ENCODE measurements at places on chromosomes 4 and X.

- DNase-seq: no peak
Measured at GRCh38 chr4:127852661-127853060, 28.0 kb upstream of the PLK4 start.

GRCh38 chr4:77849278-77849965 is 13.2 kb upstream of the MRPL1 start:
- DNase-seq: no peak

DNA sequence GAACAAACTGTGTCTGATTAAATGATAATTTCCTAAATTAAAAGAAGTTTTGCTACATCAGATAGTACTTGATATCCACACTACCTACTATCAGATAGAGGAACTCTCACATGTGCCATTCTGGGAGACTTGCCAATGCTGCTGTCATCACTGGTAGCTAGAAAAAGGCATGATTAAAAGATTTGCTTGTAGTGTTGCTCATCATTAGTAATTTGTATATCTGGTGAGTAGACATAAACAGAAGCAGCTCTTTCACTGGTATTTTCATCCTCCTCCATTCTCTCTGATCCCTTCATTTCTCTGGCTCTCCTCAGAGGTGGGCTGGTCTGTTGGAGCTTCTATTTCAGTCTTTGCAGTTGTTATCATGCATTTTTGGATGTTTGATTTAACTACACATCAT is 56.0 kb downstream of the SPRY1 start:
- no peak for DNase-seq

DNA sequence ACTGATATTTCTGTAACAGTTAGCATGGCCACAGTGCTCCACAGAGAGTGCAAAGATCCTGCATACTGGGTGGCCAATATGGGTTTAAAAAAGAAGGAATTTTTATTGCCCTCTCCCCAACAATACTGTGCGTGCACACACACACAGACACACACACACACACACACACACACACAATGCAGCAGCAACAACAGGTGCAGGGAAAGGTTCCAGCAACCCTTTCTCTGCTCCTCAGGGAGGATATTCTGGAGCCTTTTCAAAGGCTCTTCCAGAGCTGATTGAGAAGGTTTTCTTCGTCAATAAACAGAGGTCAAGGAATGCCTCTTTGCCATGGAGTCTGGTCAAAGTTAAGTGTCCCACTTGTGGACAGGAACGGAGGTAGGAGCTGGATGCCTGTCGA is 84.8 kb upstream of the ZFP42 start:
- no peak for DNase-seq

DNA sequence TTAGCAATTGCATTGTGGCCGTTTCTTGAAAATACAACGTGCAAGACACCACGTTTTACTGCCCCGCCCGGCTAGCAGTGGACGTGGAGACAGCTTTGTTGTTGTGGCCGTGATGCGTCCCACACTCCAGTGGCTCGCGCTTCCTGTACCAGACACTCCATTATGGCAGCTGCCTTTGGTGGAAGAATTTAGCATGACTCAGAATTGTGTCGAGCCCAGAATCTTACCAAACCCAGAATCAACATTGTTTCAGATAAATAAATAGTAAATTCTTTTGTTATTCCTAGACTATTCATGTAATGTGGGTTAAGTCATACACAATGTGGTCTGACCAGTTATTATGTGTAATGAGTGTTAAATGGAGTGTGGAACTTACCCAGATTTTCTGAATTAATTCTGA is 25.3 kb upstream of the S100P start:
- DNase-seq: no peak

DNA sequence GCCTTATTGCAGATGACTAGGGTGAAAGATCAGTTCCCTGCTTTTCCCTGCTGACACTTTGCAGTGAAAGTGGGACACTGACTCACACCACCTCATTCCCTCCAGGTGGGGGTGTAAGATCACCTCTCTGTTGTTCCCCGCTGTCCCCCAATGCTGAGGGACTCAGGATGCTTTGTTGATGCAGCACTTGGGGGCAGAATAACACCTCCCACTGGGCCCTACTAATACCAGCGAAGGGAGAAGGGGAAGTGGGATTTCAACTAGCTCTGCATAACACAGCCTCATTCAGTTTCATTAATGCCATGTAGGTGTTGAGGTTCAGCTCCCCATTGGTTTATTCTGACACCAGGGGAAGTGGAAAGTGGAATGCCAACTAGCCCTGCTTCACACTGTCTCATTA is 43.6 kb upstream of the IL1RAPL2 start:
- DNase-seq: no peak

- DNase-seq: no peak
Measured at GRCh38 chr4:124061413-124061812, 651.1 kb downstream of the ANKRD50 start.

DNA sequence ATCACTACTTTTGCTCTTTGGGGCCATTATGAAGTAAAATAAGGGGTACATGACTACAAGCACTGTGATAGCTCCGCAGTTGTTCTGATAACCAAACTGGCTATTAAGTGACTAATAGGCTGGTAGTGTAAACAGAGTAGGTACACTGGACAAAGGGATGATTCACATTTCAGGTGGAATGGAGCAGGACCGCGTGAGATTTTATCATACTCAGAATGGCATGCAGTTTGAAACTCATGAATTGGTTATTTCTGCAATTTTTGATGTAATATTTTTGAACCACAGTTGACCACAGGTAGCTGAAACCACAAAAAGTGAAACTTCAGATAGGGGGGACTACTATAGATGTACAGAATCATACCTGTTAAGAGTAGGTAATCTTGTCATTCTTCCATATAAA is 55.8 kb downstream of the PAK3 start:
- no peak for DNase-seq

DNA sequence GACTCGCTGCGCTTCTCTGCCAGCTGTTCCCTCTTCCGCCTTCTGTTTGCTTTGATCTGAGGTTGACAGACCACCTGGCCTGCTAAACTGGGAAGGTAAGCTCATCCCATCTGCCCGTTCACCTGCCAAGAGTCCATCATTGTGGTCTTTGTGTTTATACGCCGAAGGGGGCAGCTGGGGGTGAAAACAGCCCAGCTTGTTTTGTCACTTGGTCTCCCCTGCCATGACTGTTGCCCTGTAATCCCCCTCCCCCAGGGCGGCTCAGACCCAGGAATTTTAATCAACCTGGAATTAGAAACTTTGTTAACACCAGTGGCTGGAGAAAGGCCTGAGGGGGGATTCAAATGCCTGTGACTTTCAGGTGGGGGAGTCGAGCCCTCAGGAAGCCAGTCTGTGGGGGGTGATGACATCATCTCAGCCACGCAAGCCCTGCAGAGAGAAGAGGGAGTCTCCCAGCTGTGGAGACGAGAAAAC is 333.3 kb downstream of the BCOR start:
- no peak for DNase-seq

DNA sequence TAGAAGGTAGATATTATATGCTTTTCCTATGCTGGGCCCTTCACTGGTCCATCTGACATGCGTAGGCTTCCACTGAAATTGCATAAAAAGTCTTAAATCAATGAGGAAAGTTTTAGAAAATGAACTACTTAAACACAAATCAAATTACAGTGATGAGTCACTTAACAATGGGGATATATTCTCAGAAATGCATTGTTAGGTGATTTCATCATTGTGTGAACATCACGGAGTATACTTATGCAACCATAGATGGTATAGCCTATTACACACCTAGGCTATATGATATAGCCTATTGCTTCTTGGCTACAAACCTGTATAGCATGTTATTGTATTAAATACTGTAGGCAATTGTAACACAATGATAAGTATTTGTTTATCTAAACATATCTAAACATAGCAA is 10.3 kb downstream of the STAP1 start:
- no peak for DNase-seq

DNA sequence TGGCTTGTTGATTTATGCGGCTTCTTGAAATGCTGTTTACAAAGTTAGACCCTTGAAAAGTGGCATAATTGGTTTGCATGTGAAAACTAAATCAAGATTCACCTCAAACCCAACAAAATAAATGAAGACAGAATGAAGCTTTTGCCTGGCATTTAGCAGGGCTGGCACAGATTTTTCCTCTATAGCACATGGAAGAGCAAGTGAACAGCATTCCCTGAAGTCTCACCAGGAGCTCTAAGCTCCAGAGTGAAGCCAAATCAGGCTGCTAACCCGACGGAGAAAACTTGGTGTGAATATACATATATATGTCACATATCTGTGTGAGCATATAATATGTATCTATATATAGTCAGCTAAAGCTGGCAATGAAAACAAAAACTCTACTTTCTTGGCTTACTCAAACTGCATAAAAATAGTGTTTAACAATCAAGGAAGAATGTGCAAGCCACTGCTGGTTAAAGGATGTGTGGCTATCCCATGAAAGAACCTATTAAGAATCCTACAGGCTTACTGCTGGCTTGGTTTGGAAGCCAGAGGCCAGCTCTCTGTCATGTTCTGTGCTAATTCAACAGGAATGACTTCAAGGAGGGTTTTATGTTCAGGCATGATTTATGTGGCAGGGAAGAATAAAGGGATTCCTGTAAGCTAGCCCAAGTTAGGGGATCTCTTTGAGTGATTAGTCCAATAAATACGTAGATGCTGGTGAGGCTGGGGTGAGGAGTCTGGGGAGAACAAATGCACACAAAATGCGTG is 69.9 kb downstream of the MFAP3L start:
- DNase-seq: no peak

GRCh38 chr4:99722725-99723124 is 65.1 kb upstream of the C4orf54 start:
- DNase-seq: no peak

DNA sequence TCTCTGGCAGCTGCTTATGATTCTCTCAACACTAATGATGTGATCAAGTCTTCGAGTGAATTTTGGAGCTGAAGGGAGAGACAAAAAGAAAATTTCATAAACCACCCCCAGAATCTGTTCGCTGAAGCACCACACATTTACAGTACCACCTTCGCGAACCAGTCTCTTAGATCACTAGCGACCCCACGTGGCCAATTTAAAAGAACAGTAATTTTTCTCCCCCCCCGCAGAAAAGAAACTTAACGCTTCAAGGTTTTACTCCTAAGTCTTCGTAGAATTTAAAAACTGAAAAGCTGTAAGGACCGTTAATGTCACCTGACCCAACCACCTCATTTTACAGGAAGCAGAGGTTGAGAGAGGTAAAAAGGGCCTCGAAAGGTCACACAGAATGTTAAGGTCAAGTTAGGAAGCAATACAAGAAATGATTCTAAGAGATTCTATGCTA is 187.5 kb downstream of the QDPR start:
- no peak for DNase-seq

DNA sequence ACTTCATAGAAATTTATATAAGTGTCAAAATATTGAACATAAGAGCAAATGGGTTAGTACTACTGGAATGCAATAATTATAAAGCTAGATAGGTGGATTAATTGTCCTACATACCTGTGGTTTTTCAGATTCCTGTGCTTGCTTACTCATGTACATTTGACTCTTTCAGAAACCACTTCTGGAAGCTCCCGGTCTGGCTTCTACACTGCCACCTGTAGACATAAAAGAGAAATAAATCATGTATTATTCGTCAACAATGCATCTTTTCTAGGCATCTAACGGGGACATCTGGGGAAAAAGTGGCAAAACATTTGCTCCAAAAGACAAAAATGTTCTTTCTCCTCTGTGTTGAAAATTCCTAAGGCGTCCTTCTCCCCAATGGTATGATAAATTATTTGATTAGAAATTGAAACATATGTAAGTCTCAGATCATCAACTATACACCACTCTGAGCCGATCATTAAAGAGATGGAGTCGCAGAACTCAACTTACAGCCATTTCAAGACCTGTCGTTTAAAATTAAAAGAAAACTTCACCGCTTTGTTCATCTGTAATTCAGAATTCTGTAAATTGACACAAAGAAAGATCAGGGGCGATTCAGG is 648.7 kb upstream of the DIPK2B start:
- DNase-seq: no peak

DNA sequence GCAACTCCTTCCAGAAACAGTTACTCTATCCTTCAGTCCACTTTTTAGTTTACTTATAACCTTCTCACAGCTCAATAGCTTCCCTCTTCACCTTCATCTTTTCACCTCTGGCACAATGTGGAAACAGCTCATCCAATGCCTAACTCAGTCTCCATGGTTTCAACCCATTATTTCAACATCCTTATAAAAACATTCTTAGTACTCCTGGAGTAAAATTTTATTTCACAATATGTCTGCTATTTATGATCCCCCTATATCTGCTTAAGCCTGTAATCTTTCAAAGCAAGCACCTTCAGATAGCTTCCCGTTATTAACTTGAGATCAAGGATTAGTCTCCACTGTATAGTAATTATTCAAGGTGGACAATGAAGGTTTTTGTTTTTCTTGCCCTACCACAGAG is 156.3 kb downstream of the GASK1B start:
- DNase-seq: no peak

- DNase-seq: no peak
Measured at GRCh38 chrX:151537572-151537971, 25.9 kb upstream of the PASD1 start.

GRCh38 chr4:138977524-138977923 is 38.1 kb upstream of the NOCT start:
- DNase-seq: no peak

GRCh38 chr4:75004755-75005668 is 72.1 kb downstream of the PARM1 start:
- no peak for DNase-seq

- DNase-seq: no peak
Measured at GRCh38 chr4:10240691-10241090, 124.1 kb upstream of the WDR1 start.

DNA sequence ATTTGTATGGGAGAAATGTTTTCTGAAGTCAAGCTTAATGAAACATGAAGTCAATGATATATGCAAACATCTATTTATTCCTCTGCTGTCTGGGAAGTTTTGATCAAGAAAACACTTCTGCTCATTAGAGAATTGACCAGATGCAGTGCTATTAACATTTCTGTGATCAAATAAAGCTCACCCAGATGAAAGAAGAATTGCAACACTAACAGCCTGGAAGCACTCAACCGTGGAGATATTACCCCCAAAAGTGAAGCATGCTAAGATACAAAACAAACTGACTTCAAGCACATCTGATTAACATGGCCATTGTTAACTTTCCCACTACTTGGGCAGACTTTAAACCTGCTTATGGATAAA is 73.7 kb upstream of the GUCY1A1 start:
- no peak for DNase-seq

- peak; percentile 13 for DNase-seq
Measured at GRCh38 chrX:11532291-11533078, 133.2 kb downstream of the ARHGAP6 start.

DNA sequence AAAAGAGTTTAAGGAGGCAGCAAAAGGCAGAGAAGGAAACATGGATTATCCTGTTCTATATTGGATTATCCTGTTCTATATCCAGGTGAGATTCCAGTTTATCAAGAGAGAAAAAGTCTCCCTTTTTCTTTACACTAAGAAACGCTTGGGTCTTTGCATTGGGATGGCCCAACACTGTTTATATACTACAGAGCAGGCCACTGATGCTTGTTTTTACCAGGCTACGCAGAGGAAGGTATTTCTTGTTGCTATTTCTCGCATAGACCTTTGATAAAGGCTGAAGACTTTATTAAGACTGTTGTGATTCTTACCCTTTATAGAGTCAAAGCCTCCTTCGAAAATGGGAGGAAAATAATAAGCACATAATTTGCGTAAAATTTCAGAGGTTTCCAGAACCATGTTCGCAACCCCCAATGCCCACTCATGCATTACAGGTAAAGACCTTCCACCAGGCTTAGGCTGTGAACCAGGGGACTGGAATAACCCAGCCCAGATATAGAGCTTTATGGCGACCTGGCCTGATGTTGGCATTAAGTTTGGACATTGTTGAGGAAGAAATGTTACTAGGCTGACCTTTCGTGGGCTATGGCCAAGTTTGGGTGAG is 218.3 kb downstream of the PTTG2 start:
- no peak for DNase-seq

All from right kidney (tissue), 9 donors.